Renal pelvis (tissue), 12 donors: ENCODE measurements at places on chromosomes 6 and 20. TPM values are rescaled to one million over a fixed set of nuclear protein-coding genes. Genes with fewer than 3 reads are reported as not detected.

- no peak for DNase-seq
Observed at GRCh38 chr6:170435766-170436165, 117.3 kb downstream of the PSMB1 start.

DNA sequence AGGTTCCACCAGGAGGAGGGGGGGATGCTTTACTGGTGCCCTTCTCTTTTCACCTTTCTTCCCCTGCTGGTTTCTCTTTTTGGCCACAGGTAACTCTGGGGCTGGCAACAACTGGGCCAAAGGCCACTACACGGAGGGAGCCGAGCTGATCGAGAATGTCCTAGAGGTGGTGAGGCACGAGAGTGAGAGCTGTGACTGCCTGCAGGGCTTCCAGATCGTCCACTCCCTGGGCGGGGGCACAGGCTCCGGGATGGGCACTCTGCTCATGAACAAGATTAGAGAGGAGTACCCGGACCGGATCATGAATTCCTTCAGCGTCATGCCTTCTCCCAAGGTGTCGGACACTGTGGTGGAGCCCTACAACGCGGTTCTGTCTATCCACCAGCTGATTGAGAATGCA is 4.4 kb downstream of the TUBB1 start:
- no peak for DNase-seq

- DNase-seq, result no peak
Observed at GRCh38 chr20:23938118-23938438, 50.5 kb downstream of the GGTLC1 start.

DNA sequence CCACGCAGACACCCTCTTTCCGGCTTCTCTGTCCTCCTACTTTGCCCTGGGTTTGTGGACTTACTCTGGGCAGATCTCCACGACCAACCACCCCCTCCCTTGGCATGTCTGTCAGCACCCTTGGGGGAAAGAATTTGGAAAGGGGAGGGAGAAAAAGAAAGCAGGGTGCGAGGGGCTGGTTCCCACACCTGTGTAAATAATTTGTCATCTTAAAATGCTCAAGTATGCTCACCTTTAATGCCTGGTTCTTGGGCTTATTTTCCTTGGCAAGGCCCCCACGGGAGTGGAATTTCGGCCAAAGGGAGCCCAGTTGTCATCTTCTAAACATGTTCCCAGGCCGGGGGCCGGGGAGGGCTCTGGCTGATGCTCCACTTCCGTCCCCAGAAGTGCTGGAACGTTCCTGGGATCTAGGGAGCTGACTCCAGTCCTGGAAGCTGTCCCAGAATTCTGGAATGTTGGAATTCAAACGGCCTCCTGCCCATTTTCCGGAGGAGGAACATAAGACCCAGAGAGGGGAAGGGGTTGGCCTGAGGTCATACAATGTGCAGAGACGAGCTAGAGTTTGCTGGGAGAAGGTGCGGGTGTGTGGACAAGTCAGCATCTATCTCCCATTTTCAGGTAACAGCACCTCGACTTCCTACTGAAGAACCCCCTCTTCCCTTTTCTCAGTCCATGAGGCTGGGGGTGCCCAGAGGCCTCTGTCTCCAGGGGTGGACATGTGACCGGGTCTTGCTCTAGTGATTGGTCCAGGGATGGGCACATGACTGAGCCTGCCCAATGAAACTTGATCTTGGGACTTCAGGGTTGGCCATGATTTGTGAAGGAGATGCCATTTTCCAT is 122.3 kb downstream of the CEBPB start:
- peak; percentile 73 for DNase-seq

- no peak for DNase-seq
Observed at GRCh38 chr6:136225496-136225895, 24.6 kb downstream of the MTFR2 start.

DNA sequence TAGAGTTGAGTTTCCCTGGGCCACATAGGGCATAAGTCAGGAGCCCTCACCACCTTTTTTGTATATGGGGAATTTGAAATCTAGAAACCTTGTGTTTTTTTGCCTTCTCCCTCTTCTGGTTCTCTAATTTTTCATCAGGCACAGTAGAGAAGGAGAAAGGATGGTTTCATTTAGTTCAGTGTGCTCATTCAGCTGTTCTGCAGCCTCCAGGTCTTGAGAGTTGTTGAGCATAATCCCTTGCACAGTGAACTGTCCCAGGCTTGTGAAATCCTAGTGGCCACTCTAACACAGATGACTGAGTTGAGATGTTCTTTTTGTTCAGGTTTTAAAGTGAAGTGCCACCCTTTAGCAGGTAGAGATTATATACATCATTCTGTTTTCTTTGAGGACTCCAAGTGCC is 183.5 kb downstream of the CDKAL1 start:
- DNase-seq, result no peak

GRCh38 chr20:46148313-46149208 is 30.4 kb downstream of the CD40 start:
- no peak for DNase-seq

DNA sequence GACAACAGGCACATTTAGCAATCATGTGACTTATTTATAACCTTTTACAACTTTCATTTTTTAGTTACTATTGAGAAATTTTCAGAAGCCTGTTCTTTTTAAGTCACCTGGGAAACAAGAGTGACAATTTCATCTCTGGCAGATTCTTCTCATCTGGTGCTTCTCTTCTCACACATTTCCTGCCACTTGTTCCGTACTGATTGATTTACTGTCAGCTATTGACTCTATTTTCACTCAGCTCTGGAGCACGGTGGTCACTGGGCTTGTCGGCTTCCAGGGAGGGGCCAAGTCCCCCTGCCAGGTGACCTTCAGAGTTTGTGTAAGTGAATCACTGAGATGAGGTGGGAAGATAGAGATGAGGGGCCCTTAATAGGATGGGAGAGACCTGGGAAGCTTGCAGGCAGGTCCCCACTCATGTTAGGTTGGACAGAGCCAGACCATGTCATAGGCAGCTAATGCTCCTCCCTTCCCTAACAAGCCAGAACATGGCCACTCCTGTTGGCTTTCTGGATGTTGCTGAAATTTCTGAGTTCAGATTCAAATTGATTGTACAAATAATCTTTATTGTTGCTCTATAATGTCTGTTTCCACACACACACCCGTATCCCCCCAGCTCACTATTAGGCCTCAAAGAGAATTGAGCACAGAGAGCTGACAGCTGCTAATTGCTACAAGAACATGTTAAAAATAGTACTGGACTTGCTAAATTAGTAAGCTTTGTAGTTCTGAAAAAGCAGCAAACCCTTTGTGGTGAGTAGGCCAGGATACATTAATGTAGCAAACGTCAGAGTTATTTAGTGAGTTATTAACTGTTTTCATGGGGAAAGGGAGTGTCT is 13.3 kb downstream of the DUSP22 start:
- no peak for DNase-seq

GRCh38 chr6:24274441-24275083 is 83.3 kb downstream of the DCDC2 start:
- DNase-seq, result no peak

DNA sequence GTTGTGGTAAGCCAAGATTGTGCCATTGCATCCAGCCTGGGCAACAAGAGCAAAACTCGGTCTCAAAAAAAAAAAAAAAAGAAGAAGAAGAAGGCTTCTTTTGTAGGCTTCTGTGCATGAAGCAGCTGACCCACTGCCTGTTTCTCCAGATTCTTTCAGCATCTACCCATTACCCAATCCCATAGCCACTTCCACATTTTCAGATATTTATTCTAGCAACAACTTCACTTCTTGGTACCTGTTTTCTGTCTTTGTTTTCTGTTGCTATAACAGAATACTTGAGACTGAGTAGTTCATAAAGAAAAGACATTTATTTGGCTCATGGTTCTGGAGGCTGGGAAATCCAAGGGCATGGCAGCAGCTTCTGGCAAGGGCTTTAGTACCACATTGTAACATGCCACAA is 95.3 kb upstream of the SGK1 start:
- no peak for DNase-seq

GRCh38 chr6:31652925-31653724 is 664 bp upstream of the BAG6 start:
- DNase-seq, result peak; percentile 96

DNA sequence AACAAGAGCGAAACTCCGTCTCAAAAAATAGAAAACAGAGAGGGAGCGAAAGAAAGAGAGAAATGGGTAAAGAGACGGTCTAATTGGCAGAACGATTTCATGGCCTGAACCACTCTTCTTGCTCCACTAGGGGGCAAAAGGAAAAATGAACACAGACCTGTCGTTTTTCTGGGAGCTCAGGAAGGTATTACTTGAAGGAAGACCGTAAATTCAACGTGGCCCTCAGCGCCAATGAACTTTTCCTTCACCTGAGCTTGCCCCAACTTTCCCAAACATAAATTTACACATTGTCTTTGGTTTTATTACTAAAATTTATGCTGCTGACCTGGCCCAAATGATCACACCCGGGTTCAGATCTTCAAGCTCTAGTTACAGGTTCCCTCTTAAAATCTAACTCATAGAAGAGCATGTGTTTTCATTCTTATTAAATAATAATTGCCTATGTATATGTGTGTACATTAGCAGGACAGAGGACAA is 67.3 kb downstream of the ATP9A start:
- DNase-seq, result peak; percentile 61

Gene TCP11
- 3.2 TPM for polyA plus RNA-seq

DNA sequence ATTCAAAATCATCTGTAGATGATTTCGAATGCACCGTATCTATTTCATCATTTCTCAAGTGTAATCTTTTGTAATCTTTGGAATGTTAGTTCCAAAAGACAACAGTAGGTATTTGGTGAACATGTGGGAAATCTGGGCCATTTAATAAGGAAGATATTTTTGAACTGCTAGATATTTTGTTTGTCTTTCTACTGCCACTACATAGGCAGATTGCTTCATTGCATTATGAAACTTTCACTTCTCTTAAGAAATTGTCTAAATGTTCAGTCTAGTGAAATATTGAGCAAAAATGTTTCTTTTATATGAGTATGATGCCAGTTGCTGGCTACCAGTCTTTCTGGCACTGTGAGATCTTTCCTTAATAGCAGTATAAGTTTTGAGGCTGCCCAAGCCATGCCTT is 527.8 kb upstream of the RNF217 start:
- DNase-seq, result no peak

Gene GPX5
- not detected for polyA plus RNA-seq

DNA sequence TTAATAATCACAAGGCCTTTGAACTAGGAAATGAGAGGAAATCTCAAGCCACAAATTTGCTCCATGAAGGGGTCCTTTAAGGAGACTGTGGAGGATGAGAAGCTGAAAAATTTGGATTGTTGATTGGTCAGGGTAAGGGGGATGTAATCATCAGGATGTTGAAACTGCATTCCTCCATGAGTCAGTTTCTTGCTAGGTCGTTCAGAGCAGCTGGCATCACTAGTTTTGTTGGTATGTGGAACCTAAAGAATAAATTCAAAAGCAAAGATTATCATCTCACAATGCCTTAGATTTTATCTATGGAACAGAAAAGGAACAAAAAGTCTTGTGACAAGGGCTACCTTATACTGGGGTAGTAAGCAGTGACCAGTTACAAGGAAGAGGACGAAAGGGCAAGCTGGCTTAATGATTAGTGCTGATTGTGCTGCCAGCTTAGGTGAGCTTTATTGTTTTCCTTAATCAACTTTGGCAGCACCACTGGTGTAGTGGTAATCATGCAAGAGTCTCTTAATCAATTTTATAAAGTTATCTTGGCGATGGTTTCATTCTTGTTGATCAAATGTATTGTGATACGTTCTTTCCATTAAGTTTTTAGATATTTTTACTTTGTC is 36.6 kb downstream of the CRISP2 start:
- DNase-seq, result no peak

GRCh38 chr20:4555188-4555890 is 166.4 kb upstream of the PRND start:
- no peak for DNase-seq

DNA sequence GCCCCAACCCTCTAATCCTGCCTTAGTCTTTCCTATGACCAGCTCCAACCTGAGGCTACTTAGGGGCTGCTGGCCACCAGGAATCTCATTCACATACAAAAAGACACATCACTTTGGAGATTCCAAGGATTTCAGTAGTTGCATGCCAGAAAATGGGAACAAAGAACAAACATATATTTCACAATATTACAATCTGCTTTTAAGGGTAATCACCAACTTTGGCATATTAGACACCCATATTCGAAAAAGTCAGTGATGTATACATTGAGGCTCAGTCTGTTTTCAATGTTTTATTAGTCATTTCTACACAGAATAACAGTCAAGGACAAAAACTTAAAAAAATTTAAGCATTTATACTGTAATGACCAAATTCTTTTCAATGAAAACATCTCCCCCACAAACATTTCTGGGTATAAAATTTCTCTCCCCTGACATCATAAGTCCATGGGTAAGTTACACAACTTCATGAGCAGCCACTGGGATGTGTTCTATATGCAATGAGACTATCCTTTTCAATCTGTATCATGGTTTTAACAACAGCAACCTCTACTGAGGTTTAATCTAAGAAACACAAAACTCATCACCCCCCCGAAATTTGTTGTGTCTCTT is 103.5 kb downstream of the MAP7 start:
- no peak for DNase-seq

DNA sequence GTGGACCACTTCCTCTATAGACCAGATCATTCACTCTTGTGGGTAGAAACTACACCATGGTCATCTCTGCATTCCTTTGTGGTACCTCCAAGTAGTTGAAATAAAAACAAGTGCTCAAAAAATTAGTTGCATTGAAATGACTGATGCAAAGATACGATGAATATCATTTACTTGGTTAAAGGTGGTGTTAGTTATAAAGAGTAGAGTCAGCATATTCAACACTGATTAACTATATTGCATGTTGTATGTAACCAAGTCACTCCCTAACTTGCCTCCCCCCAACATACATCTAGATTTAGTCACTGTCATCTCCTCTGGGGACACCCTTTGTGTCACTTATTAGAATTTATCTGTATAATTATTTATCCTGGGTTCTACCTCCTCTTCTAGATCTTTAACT is 77.7 kb downstream of the SHLD1 start:
- no peak for DNase-seq
